HL-60 (cell line): ENCODE measurements at places on chromosomes 1 and 21.
A peak's percentile ranks its signal among the peaks of the same experiment; 100 is the strongest.

DNA sequence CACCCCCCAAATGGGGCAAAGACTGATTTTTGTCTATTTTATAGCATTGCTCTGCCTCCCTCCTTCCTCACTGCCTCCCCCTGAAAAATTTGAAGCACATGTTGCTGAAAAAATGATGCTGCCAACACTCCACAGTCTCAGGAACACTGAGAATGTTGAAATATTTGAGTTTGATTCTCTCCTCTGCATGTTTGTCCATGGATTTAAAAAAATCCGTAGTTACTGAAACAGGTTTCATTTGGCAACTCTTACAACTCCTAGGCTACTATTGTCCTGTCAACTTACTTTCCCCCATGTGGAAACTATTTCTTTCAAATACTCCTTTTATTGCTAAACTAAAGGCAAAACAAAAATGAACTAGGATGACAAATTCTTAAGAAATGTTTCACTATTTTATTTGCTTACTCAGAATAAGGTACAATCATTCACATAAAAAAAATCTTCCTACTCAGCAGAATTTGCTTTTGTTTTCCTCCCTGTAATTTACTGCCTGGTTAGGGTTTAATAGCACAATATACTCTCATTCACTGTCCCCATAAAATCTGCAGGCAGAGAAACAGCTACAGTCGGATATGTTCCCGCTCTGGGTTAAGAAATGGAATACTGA, 50.2 kb downstream of the C21orf91 start:
- no peak for DNase-seq

GRCh38 chr1:154435599-154436200, 30.6 kb downstream of the IL6R start:
- DNase-seq = no peak

GRCh38 chr1:152654110-152654509, 9.1 kb upstream of the LCE2D start:
- peak; percentile 72 for DNase-seq

DNA sequence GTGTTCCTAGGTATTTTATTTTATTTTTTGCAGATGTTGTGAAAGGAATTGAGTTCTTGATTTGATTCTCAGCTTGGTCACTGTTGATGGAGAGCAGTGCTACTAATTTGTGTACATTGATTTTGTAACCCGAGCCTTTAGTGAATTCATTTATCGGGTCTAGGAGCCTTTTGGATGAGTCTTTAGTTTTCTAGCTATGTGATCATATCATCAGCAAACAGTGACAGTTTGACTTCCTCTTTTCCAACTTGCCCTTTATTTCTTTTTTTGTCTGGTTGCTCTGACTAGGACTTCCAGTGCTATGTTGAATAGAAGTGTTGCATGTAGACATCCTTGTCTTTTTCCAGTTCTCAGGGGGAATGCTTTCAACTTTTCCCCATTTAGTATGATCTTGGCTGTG, 138.9 kb downstream of the LHX8 start:
- no peak for DNase-seq

GRCh38 chr1:39652105-39652504, 12.7 kb upstream of the HEYL start:
- DNase-seq = no peak

DNA sequence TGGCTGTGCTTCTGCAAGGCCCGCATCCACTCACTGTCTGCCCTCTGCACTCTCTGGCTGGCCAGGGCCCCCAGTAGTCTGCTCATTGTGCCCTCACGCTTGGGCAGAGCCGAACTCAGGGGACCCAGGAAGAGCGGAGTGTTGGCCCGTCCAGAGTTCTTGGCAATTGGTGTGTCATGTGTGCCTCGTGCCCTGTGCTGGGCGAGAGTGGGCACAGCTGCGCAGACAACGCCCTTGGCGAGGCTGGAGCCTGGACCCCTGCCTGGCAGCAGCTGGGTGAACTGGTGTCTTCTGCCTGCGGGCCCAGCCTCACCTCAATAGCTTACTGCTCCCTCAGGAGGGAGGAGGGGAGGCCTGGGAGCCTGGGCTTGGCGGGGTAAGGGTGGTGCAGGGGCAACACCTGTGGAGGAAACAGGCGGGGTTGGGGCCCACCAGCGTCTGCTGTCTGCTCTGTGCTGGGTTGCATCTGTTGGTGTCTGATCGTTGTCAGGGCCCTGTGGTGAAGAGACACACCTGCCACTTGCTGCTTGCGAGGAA, 2.1 kb downstream of the GUK1 start:
- no peak for DNase-seq

DNA sequence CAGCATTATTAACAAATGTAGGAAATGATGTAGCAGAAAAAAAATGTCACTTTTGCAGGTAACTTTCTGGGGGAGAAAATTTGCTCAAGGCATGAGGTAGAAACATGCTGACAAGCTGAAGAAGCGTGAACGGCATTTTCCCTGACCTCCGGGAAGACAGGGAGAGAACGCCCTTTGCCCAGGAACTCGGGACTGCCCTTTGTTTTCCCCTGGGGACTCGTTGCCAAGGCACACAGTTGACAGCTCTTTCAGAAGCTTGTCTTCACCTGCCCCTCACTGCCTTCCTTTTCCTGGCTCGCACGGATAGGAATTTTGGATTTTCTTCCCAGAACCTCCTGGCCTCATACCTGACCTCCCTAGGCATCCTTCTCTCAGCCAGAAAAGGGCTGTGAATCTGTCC, 52.7 kb upstream of the COA6 start:
- no peak for DNase-seq

DNA sequence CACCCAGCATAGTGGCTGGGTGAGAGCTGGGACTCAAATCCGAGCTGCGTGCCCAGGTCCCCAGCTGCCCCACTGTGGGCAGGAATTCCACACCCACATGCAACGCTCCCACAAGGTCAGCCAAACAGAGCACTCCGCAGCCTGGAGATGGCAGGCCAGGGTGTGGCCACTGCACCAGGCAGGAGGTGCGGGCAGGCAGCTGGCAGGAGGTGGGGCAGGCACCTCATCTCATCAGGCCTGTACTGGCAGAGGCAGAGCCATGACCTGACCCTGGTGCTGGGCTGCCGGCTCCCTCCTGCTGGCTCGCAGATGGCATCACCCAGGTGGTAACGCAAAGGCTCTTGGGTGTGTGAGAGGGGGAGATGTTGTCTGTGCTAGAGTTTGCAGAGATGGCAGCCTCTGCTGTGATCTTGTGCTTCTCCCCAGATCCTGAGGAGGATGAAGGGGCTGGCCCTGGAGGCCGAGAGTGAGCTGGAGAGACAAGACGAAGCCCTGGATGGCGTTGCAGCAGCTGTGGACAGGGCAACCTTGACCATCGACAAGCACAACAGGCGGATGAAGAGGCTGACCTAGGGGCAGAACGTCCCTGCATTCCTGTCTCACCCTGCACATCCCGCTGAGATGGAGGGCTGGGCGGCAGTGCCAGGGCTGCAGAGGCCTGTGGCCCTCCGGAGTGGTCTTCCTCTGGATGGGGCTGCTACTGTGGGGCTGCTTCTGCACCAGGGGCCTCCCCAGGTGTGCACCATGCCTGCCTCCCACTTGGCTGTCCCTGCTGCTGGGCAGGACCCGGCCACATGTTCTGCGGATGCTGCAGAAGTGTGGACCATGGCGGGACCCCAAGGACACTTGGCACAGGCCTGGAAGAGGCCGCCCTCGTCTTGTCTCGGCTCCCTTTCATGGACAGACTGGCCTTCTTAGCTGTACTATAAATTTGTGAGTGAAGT, 35.1 kb upstream of the PRSS38 start:
- no peak for DNase-seq

DNA sequence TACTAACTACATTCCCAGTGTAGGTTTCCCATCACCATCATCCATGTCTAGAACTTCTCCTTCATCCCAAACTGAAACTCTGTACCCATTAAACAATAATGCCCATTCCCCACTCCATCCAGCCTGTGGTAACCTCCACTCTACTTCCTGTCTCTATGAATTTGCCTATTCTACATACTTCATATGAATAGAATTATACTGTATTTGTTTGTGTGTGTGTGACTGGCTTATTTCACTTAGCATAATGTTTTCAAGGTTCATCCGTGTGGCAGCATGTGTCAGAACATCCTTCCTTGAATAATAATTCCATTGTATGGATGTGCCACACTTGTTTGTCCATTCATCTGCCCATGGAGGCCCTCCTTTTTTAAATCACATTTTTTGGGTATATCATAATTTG, 35.7 kb downstream of the ATP2B4 start:
- DNase-seq = no peak

GRCh38 chr1:97190326-97190725, 468.7 kb downstream of the PTBP2 start:
- DNase-seq = no peak

DNA sequence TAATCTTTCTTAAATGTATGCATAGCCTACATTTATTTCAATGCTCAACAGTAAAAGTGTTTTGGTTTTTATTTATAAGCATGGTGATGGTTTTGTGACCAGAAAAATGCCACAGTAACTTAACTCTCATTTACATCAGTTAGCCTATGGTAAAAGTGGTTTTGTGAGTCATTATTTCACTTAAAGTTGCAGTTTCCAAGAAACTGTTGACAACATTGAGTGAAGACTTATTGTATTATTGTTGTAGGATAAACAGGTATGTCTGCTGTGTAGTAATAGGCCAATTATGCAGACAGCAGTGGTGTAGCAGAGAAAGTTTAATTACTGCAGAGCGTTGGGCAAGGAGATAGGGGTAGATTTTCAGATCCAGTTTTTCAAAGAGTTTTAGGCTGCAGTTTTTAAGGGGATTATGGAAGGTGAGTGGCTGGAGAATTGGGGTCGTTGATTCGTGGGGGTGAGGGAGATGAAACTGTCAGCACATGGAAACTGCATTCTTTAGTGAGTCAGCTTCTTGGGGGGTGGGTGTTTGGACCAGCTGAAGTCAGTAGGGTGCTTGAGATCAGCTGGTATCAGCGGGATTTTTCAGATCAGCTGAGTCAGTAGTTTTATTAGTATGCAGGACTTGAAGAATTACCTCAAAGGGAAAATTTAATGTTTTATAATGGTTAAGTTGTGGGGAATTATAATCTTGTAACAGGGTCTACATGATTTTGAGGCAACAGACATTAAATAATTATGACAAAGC, 168.7 kb upstream of the FMN2 start:
- no peak for DNase-seq

- DNase-seq = no peak
Measured at GRCh38 chr1:216270086-216270773, 153.0 kb downstream of the USH2A start.

DNA sequence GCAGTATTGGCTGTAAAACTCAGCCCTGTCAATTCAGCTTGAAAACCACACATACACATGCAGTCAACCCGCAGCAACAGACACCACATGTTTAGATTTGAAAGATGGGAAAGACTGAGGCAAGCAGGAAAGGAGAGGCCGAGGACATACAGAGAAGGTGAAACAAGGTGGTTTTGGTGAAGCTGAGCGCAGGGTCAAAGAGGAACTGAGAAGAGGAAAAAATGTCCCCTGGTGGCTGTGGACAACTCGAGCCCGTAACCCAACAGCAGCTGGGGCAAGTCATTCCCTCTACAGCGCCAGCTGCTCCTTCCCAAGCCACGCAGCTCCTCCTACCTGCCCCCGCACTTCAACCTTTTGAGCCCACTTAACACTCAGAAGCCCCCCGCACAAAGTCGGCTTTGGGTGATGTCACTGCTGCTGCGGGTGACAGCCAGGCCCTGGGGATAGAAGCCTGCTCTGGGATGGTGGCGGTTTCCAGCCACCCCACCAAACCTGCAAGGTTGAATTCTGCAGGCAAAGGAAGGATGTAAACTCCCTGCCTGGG, 63.0 kb downstream of the KCNN3 start:
- no peak for DNase-seq

DNA sequence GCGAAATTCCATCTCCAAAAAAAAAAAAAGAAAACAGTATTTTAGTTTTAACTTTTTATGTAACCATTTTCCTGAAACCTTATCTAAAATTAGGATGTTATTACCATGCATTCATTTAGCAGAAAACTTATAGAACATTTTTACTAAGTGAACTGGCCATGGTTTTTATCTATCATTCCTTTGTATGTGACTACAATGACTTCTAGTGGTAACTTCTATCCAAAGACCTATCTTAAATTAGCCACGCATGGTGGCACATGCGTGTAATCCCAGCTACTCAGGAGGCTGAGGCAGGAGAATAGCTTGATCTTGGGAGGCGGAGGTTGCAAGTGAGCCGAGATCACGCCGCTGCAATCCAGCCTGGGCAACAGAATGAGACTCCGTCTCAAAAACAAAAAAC, 11.4 kb downstream of the GGPS1 start:
- DNase-seq = no peak

DNA sequence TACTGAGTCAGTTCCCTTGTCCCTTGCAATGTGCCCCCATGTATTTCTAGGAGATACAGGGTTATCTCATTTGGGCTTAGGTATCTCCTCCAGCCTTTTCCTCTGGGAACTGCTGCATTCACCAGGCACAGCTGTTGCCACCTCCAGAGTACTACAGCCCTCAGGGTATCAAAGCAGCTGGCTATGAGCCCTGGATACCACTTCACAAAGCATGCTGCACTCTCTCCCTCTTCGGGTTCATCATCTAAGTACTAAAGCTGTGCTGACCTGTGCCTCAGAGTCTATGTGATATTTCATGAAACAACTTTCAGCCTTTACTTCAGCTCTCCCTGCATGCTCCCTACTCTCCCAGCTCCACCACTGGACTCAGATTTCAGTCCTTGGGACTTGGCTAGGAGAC, 62.3 kb downstream of the CCDC185 start:
- DNase-seq = no peak

DNA sequence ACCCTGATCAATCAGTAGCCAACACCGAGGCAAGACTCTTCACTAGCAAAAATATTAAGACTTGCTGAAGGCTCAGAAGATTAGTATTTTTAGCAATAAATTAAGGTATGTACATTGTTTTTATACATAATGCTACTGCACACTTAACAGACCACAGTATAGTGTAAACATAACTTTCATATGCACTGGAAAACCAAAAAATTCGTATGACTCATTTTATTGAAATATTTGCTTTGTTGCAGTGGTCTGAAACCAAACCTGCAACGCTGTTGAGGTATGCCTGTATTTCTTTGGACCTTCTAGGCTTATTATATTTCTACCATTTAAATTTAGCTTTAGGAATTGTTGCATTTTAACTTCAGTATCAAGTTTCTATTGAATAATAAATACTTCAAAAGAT, 65.8 kb upstream of the BCL9 start:
- no peak for DNase-seq

- DNase-seq = no peak
Measured at GRCh38 chr1:210364479-210364878, 35.8 kb downstream of the HHAT start.

GRCh38 chr1:92480813-92481598, 5.7 kb downstream of the GFI1 start:
- no peak for DNase-seq

DNA sequence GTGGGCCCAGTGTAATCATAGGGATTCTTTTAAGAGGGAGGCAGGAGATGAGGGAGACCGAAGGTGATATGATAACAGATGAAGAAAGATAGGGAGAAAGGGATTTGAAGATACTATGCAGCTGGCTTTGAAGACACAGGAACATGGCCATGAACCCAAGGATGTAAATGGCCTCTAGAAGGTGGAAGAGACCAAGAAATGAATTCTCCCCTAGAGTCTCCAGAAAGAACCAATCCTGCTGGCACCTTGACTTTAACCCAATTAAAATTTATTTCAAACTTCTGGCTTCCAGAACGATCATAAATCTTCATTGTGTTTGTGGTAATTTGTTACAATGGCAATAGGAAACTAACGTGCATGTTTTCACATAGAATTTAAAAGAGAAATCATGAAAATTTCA, 95.0 kb upstream of the GORAB start:
- DNase-seq = no peak

GRCh38 chr1:24609949-24610517, 33.1 kb upstream of the SRRM1 start:
- DNase-seq = no peak

GRCh38 chr1:26854906-26855305, 8.0 kb upstream of the SFN start:
- DNase-seq = no peak

- DNase-seq = no peak
Measured at GRCh38 chr1:172380441-172381244, 39.8 kb upstream of the C1orf105 start.
